NCI-H446 (cell line): ENCODE measurements at places on chromosomes 12 and 14.
A peak's percentile ranks its signal among the peaks of the same experiment; 100 is the strongest.

- DNase-seq, result peak; percentile 50
Observed at GRCh38 chr14:84225268-84225667, 1304.7 kb upstream of the FLRT2 start.

- DNase-seq, result no peak
Observed at GRCh38 chr12:50520416-50521207, 15.8 kb downstream of the DIP2B start.

DNA sequence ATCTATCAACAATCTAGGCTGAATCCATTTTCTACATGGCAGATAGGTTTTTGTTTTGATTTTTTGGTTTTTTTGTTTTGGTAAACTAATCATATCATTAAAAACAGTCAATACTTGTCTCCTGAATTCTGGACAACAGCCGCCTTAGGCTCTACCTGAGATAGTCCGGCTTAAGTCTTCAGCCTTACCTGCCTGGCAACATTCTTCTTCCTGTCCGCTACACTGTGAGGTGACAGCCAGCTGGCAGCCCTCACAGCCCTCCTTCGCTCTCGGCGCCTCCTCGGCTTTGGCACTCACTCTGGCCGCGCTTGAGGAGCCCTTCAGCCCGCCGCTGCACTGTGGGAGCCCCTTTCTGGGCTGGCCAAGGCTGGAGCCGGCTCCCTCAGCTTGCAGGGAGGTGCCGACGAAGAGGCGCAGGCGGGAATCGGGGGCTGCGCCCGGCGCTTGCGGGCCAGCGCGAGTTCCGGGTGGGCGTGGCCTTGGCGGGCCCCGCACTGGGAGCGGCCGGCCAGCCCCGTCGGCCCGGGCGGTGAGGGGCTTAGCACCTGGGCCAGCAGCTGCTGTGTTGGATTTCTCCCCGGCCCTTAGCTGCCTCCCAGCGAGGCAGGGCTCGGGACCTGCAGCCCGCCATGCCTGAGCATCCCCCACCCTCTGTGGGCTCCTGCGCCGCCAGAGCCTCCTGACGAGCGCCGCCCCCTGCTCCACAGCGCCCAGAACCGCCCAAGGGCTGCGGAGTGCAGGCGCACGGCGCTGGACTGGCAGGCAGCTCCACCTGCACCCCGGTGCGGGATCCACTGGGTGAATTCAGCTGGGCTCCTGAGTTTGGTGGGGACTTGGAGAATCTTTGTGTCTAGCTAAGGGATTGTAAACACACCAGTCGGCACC, 49.0 kb downstream of the MDGA2 start:
- peak; percentile 21 for DNase-seq

- DNase-seq, result no peak
Observed at GRCh38 chr14:32623300-32624093, 294.4 kb downstream of the AKAP6 start.

- DNase-seq, result no peak
Observed at GRCh38 chr12:25929142-25929541, 29.3 kb upstream of the RASSF8 start.

DNA sequence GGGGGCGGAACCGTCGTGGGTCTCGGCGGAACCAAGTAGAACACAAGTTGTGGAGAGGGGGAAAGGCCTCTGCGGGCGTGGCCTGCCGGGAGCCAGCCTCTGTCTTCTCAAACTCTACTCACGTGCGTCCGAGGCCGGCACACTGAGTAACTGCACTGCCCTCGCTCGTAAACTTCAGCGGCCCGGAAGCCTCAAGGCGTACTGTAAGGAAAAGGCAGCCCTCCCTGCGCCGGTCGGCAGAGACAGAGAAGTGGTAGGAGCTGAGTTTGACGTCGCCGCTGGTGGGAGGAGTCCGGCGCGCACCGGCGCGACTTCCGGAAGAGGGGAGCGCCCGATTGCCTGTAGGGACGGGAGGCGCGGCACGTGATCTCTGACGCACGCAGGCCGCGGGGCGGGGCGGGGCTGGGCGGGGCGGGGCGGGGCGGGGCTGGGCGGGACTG, at the start of gene FBXO33:
Gene FBXO33 (minus strand): TSS at position 255 of the 440 bp plus-strand sequence. CDS start 271 bp downstream, outside the sequence.
- DNase-seq, result peak; percentile 95

DNA sequence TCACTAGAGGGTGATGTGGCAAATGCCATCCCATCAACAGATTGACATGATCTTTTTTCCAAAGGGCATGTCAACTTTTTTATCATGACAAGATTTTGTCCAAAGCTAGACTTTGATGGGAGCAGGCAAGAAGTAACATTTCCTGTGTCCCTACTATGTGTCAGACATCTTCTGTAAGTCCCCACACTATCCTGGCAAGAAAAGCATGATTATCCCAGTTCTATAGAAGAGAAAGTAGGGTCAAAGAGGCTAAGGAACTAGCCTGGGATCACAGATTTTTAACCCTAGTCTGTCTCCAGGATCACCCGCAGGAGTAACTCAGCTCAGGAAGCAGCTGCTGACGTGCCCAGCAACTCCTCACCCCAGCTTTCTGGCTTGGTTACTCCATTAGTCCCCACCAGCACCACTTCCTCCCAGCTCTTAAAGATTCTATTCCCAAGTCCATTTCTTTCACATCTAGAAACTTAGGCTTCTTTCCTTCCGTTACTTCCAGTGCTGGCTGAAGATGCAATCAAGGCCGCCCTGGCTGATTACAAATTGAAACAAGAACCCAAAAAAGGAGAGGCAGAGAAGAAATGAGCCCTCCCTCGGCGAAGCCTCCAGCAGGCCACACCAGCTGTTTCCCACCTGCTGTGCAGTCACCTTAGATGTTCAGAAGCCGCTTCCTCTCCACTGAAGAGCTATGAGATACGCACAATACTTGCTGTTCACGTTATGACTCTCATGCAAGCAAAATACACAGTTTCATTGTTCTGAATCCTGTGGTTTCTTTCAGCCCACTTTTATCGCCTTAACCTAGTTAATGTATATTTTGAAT, 6.2 kb downstream of the ISCU start:
- DNase-seq, result no peak

DNA sequence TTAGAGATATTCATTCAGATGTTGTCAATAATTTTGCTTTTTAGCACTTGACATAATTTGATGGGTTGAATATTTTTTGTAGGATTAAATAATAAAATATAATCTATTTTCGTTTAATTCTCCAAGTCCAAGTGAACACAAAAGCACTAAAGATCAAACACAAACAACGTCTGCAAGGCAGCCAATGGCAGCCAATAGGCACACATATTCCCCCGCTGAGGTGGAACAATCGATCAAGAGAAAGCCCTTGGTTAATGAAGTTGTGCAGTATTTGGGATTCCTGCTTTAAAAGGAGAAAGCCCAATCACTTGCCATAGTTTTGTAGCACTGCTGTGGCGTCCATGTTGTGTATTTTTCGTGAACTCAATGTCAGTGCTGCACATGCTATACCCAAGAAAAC, 1.5 kb downstream of the DHRS7 start:
- DNase-seq, result peak; percentile 20

GRCh38 chr12:52703878-52704277, 554 bp upstream of the KRT77 start:
- DNase-seq, result no peak

GRCh38 chr12:67671892-67672291, 23.3 kb downstream of the DYRK2 start:
- peak; percentile 46 for DNase-seq

- peak; percentile 72 for DNase-seq
Observed at GRCh38 chr14:99564256-99564925, 39.6 kb downstream of the CCDC85C start.

DNA sequence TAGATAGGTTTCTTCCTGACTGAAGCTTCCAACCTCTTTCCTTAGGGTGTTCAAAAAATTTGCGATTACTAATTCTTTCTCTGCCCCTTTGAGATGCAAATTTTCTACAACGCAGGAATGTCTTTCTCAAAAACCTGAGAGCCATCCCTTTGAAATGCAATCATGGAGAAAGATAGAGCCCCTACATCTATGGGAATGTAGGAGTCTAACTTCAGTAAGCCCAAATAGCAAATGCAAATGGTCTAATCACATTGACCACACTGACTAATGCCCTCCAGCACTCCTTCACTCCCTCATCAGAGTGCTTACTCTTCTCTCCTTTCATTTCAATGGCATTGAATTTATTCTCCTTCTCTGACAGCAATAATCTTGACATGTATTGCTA, 107.1 kb downstream of the SLC6A15 start:
- DNase-seq, result no peak

- no peak for DNase-seq
Observed at GRCh38 chr14:103298620-103299019, 35.4 kb upstream of the EIF5 start.

GRCh38 chr12:107474639-107475539, 210.7 kb upstream of the PWP1 start:
- no peak for DNase-seq

GRCh38 chr12:107513636-107514400, 171.8 kb upstream of the PWP1 start:
- DNase-seq, result no peak

GRCh38 chr12:108668542-108668941, 34.8 kb upstream of the SELPLG start:
- no peak for DNase-seq

DNA sequence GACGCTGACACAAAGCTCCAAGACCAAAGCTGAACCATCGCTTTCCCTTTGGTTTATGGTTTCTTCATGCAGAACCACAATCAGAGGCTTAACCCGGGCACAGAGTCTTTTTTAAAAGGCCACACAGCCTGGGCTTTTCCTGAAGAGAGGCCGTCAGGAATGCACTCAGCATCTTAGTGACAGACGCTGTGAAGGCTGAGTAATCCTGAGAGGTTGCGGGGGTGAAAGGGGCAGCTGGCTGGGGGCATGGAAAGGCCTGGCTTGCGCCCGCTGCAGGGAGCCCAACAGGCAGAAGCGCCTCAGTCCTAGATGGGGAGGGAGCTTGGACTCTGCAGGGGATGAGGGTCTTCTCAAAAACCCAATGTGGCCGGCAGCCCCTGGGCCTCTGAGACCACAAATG, 13.6 kb downstream of the CTDSP2 start:
- DNase-seq, result no peak

- DNase-seq, result no peak
Observed at GRCh38 chr14:67986131-67986841, 166.7 kb downstream of the RAD51B start.

- DNase-seq, result no peak
Observed at GRCh38 chr14:60989599-60989998, 8.6 kb downstream of the SLC38A6 start.

DNA sequence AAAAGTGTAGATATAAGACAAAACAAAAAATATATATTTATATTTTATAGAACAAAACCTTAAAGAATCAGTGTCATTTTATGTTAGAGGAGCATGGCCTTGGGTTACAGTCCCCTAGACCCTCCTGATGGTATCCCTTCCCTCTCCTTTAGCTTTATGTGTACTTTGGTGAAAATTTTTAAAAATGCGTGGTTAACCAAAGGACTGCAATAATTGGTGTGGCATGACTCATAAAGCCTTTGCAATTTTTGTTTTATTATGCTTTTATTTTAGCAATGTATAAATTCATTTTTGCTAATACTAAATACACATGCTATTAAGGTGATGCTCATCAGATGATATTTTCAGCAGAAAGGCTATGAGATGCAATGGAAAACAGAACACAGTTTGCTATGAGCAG, 264.4 kb downstream of the SYT1 start:
- no peak for DNase-seq

- DNase-seq, result peak; percentile 90
Observed at GRCh38 chr12:121712461-121713256, at the start of gene TMEM120B. TSS of gene TMEM120B (plus strand) at chr12:121712752. CDS start at chr12:121712896, 144 bp downstream.

GRCh38 chr14:98133806-98134205, 1138.2 kb downstream of the BCL11B start:
- DNase-seq, result no peak

- no peak for DNase-seq
Observed at GRCh38 chr14:101600891-101601605, 39.8 kb downstream of the DIO3 start.

DNA sequence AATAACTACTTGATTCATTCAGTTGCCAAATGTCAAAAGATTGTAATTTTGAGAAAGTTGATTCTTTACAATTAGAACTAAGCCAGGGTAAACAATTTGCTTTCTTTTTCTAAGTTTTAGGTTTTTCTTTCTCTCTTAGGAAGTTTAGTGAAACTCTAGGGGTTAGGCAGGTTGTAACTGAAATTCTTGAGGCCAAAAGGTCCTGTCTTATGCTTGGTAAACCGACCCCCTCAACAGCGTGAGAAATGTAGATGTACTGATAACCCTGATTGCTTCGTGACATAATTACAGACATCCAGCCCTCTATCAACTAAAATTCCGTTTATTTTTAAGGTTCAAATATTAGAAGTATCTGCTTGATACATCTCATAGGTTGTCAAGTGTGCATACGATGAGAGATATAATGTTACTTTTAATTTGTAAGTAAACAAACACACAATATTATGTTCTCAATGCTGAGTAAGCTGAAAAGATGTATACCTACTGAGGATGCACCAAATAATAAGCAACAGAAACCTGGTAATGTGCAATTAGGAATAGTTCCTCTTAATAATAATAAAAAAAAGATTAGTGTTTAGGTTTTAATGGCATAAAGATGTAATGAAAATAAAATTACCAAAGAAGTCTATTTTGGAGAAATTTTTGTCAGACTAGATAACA, 7.2 kb downstream of the FUT8 start:
- no peak for DNase-seq

DNA sequence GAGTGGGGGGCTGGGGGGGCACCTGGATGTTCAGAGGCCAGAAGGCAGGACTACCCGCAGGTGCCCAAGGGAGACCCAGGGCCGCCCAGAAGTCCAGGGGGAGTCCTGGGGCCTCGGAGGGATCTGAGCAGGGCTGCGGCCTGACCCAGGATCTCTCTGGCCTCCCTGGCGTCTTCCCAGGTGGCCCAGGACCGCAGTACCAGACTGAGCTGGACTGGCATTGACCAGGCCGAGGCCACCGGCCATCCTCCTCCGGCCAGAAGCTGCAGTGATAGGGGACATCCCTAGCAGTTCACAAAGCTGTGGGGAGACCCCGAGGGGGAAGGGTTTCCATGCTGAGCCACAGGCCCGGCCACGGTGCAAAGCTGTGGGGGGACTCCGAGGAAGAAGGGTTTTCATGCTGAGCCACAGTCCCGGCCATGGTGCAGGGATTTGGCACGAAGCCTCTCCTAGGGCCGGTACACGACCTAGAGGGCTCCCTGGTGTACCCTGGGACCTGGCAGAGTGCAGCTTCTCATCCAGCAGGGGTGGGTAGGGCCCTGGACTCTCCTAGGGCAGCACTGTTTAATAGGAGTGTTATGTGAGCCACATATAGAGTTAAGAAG, 24.4 kb downstream of the FBRSL1 start:
- DNase-seq, result no peak

- no peak for DNase-seq
Observed at GRCh38 chr12:105091476-105092206, 7.4 kb upstream of the ALDH1L2 start.

- no peak for DNase-seq
Observed at GRCh38 chr12:56080556-56081138, 682 bp downstream of the ERBB3 start.

GRCh38 chr14:100589071-100589759, 2.0 kb upstream of the BEGAIN start:
- DNase-seq, result no peak

GRCh38 chr14:102883554-102883953, 38.9 kb upstream of the AMN start:
- DNase-seq, result no peak
